NCI-H1105 (cell line): ENCODE measurements at places on chromosomes 1 and 21.
A peak's percentile ranks its signal among the peaks of the same experiment; 100 is the strongest.

DNA sequence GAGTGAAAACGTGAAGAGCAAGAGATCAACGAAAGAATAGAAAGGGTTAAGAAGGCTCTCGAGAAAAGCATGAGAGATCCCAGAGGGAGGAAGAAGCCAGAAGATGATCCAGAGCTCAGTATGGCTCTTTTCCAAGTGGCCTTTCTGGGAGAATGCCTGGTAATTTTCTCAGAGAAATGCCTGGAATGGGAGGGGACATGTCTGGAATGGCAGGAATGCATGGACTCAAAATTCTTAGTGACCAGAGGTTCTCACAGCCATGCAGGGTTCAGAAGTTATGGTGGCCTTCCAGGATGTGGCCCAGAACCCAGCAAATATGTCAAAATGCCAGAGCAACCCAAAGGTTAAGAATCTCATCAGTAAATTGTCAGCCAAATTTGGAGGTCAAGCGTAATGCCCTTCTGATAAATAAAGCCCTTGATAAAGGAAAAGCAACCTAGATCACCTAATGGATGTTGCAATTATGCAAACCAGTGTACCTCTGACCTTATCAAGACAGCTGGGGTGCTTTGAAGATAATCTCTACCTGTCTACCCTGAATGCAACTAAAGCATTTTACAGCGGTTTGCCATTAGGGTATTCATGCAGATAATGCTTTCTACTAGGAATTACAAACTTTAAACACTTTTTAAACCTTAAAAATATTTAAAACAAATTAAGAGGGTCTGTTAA is 53.1 kb downstream of the NBPF6 start:
- DNase-seq, result no peak

- DNase-seq, result no peak
These were observed 25.7 kb upstream of the ATP2B4 start for GRCh38 chr1:203600782-203601513.

GRCh38 chr1:54853096-54853792 is 33.8 kb downstream of the DHCR24 start:
- no peak for DNase-seq

- no peak for DNase-seq
These were observed 55.5 kb upstream of the EDN2 start for GRCh38 chr1:41539999-41540398.

DNA sequence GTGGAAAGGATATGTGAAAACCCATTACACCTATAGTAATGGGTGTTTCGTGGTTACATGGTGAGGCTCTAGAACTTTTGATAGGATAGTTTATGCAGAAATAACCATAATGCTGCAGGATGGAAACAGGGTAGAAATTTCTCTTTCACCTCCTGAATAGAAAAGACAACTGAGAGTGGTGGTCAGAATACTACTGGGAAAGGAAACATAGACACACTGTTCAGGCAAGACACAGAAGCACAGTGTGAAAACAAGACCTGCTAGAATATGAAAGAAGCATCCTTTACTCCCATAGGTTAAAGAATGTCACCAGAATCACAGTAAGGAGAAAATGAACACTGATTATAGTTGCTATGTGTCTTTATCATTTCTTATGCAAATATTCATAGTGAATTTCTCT is 496.6 kb downstream of the DPYD start:
- no peak for DNase-seq

- no peak for DNase-seq
These were observed 18.1 kb downstream of the KIAA0040 start for GRCh38 chr1:175174309-175175102.

DNA sequence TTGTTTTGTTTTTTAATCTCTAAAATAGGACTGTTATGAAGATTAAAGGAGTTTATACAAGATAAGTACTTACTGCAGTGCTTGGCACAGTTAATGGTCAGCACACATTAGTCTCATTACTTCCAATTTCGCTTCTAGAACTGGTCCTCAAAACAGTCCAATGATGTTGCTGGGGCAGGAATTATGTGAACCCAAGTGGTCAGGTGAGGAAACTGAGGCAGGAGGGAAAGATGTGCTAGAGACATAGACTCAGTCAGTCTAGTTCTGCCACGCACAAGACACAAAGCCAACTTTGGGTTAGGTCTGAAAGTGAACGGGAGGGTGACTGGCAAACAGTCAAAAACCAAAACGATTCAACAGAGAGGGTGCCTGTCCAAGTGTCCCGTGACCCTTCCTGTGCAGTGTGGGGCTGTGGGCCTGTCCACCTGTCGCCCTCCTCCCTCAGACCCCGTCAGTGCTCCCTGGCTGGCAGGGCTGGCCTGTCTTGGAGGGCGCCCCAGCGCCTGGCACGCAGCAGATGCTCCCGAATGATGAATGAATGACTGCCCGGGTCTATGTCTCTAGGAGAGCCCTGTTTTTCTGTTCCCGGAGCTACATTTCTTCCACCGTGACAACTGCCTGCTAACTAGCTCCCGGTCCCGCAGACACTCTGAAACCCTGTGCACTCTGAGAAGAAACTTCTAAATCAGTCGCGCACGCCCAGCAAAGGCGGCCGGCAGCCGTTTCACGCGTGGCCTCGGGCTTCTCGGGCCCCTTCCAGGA is 2.4 kb downstream of the LRP8 start:
- DNase-seq, result no peak

DNA sequence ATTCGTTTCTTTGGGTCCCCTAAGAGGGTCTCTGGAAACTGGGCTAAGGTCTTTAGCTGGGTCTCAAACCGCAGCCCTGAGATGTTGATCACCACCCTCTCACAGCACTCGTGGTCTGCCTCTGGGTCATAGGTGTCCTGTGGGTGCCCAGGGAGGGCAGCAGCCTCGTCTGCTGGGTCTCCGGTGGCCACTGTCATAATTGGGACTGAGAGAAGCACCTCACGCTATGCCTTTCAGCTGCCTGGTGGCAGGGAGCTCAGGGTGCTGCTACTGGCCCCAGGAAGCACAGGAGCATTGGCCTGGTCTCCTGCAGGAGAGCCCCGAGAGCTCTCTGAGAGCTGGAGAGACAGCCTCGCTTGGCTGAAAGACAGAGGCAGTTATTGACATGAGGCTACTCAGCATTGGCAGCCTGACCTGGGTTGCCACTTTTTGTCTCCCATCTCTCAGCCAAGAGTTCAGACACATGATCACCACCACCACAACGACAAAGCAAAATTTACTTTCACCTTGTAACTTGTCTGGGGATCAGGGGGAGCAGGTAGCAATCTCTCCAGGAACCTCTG is 1.5 kb downstream of the KCNA2 start:
- DNase-seq, result no peak

- no peak for DNase-seq
These were observed 14.2 kb downstream of the VPS13D start for GRCh38 chr1:12244078-12244477.

GRCh38 chr1:91015358-91015780 is 6.5 kb downstream of the ZNF644 start:
- no peak for DNase-seq

GRCh38 chr1:9410737-9411297 is 118.1 kb downstream of the SPSB1 start:
- no peak for DNase-seq

- no peak for DNase-seq
These were observed 11.2 kb upstream of the ZNF670 start for GRCh38 chr1:247089616-247090375.

DNA sequence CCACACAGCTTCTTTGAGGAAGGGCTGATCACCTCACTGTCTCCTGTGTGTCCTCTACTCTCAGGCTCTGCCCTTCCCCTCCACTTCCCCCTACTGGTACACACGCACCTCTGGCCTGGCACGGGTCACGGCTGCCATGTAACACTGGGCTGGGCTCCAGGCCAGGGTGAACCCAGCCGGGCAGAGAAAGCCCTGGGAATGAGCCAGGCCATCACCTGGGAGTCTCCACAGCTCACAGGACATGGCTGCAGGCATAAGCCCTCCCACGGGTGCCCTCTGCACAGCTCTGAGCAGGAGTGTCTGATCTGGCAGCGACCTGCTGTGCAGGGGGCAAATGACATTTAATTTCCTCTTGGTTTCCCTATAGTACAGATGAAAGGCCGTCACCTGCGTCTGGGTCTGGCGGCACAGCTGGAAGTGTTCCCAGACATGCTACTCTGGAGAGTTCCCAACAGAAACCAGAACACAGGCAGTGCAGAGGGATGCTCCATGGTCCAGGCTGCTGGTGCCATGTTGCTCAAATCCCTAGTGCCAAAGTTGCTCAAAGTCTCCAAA is 61.2 kb downstream of the ERI3 start:
- DNase-seq, result peak; percentile 72

GRCh38 chr21:27807596-27807995 is 840.7 kb upstream of the ADAMTS5 start:
- no peak for DNase-seq

DNA sequence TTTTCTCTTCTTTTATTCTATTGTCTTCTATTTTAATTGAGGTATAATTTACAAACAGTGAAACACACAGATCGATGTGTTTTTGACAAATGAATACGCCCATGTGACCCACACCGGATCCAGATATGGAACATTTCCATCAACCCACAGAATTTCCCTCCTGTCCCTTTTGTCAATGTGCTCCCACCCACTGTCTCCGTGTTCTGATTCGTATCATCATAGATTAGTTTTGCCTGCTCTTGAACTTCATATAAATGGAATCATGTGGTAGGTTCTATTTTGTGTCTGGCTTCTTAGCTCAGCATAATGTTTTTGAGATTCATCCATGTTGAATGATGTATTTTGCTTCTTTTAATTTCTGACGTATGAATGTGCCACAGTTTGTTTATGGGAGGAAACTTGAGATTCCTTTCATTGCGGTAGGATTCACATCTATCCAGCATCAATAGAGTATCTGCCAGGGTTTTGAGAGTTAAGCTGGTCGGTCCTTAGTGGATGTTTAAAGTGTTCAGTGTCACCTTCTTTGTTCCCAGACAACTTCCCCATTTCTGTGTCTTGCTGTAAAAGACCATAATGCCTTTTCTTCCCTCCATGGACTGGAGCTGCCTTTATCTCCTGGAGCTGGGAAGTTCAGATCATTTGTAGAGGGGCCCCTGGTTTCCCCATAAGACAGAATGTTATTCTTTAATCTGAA is 14.7 kb downstream of the NAV1 start:
- DNase-seq, result no peak

DNA sequence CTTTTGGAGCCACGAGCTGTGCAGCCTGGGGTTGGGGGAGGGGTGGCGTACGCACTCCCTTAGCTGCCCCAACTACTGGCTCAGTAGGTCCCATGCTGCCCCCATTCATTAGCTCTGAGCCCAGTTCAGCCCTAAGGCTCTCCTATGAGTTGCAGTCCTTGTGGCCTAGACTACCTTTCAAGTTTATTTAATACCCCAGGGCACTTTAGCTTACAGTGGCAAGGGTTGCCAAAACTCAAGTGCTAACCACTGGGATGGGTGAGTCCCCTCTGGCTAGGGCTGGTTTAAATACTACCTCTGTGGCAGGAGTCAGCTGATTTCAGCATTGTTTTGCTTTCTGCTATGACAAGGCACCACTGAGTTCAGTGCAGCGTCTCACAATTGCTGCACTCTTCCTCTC is 118.2 kb downstream of the ODF2L start:
- DNase-seq, result no peak
